ENCODE measurements at places on chromosomes 2 and 18.

DNA sequence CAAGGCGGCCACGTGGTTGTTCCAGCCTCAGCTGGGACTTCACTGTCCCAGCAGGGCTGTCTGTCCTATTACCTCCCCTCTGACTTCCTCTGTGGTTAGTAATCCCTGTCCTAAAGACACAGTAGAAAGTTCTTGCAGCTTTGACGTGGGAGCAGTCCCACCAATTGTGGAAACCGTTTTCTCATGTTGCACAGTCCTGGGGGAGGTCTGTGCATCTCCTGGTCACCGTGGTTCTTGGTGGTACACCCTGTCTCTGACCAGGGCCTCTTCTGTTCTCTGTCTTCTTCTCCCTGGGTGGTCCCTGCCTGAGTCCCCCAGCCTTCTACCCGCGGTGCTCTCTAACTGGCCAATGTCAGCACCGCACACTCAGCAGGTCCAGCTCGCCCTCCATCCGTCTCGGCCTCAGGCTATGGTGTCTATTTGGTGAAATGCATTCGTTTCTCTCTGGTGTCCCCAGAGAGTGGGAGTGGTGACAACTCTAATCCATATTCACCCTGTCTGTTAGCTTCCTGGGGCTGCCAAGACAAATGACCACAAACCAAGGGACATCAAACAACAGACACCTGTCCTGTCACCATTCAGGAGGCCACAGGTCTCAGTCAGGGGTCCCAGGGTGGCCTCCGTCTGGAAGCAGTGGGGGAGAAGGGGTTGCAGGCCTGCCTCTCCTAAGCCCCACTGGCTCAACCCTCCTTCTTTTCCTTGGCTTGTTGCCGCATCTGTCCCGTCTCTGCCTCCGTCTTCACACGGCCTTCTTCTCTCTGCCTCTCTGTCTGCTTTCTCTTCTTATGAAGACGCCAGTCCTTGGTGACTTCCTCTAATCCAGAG lies 99.8 kb downstream of the SH3BP4 start:
- no peak for DNase-seq

- DNase-seq: no peak
These were observed 8.5 kb downstream of the PDK1 start for GRCh38 chr2:172564376-172564775.

DNA sequence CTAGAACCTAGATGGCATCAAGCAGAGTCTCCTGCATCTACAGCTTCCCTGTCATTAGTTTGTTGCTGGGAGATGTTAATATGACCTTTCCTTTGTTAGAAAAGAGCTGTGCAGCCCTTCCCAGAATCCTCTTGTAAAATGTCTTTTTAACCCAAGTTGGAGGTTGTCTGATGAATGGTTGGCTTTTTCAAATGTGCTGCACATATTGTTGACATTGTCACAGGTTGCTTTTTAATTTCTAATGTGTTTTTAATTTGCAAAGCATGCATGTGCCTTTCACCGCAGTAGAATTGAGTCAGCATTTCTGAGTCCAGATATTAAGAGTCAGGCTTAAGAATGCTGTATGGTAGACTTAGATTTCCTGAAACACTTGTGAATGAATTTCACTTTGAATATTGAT lies 120.8 kb downstream of the GREB1L start:
- no peak for DNase-seq

- no peak for DNase-seq
These were observed 77.4 kb downstream of the PTGR3 start for GRCh38 chr18:75131381-75132000.

DNA sequence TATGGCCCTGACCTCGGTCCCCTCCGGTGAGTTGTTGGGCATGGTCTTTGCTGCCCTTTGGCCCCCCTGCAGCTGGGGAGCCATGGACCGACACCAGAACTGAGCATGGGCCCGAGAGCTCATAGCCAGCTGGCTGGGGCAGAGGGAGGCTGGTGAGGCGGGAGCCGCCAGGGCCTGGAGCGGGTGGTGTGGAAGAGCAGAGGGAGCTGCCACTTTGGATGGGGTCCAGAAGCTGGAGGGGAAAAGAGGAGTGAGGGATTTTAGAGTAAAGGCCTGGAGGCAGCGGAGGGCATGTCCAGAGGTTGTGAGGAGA lies 16.5 kb upstream of the CNNM3 start:
- no peak for DNase-seq

- no peak for DNase-seq
These were observed 431.2 kb downstream of the LPIN1 start for GRCh38 chr2:12177455-12178288.

DNA sequence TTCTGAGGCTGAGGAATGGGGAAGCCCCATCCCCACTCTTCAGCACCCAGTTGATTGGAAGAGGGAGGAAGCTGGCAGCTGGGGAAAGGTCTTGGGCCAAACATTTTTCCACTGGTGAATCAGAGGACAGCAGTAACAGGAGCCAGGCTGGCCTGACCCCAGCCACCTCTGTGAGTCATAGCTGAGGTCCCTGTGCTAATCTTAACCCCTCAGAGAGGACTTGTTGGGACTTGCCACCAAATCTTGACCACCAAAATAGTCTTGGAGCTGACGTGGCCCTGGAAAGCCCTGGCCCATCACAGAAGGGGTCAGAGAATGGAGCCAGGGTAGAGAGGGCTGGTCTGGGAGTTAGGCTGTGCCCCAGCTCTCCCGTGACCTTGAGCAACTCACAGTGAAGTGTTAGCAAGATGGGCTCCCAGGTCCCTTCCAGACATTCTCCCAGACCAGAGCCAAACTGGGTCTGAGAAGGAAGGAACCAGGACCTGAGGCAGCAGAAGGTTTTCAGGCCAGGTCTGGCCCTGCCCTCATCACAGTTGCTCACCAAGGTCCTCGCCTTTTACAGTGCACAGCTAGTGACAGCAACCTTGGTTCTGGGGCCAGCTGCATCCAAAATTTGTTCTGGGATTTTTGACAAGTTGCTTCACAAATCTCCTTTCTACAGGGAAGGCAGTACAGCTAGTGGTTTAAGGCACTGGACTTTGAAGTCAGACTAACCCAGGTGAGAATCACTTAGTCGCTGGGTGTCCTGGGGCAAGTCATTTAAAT lies 266.6 kb downstream of the CYP26B1 start:
- no peak for DNase-seq

- no peak for DNase-seq
These were observed 486.7 kb upstream of the SALL3 start for GRCh38 chr18:78492813-78493371.

GRCh38 chr2:64839844-64840243 lies 149.4 kb upstream of the SLC1A4 start:
- DNase-seq: no peak

DNA sequence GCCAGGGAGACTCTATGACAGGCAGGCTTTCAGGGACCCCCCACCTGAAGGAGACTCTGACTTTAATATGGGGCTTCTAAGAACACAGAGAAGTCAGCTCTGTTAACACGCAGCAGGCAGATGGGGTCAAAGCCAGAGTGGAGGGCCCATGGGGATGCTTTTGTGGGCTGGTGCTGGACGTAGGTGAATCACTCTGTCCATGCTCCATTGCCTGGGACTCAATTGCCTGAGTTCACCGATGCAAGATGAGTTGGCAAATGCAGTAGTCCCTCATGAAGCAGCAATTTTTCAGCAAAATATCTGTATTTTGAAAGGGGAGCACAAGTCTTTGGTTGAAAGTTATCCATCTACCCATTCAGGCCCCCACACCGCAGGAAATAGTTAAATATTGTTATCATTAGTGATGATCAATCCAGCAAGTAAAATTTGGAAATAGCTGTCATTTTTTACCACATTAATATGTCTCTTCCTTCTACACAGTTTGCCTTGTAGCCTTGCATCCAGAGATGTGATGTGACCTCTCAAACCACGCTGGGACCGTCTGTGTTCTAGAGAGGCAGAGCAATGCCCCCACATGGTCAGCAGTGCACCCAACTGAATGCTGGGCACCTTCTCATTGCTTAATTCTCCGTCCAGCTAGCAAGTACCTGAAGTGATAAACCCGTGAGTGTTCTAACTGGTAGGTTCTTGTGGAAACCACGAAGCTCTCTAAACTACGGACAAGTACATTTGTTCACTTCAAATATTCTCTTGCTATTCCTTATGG lies 34.8 kb upstream of the FAM110C start:
- DNase-seq: no peak

DNA sequence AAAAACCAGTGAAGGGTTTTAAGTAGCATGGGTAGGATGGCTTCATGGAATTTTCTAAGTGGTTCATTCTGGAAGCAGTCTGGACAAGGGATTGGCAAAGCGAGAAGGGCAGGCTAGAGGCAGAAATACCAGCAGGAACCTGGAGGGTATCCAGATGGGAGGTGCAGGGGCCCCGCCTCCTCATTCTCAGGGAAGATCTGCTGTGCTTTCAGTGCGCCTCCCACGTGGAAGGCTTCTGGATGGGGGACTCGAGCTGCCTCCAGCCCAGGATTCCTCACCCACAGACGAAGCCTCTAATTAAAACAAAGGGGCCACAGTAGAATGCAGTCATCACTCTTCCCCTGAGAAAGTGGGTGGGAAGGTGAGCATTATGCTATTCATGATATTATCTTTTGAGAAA lies 79.8 kb downstream of the VSNL1 start:
- no peak for DNase-seq

DNA sequence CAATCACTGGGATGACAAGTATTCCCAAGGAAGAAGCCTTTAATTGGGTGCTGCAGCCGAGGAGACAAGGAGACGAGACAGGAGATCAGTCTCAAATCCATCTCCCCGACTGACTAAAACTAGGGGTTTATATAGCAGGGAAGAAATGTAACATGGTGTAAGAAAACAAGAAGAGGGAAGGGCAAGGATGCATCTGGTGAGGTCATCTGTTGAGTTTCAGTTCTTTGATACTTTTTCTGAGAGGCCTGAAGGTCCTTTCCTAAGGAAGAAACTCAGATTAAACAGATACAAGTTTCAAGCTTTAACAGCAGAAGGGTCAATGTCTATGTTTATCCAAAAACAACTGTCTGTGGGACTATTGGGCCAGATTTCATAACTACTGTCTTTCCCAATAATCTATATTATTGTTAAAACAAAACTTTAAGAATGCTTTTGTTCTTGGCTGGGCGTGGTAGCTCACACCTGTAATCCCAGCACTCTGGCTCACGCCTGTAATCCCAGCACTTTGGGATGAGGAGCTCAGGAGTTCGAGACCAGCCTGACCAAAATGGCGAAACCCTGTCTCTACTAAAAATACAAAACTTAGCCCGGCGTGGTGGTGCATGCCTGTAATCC lies 2.5 kb upstream of the PDCL3 start:
- DNase-seq: no peak

DNA sequence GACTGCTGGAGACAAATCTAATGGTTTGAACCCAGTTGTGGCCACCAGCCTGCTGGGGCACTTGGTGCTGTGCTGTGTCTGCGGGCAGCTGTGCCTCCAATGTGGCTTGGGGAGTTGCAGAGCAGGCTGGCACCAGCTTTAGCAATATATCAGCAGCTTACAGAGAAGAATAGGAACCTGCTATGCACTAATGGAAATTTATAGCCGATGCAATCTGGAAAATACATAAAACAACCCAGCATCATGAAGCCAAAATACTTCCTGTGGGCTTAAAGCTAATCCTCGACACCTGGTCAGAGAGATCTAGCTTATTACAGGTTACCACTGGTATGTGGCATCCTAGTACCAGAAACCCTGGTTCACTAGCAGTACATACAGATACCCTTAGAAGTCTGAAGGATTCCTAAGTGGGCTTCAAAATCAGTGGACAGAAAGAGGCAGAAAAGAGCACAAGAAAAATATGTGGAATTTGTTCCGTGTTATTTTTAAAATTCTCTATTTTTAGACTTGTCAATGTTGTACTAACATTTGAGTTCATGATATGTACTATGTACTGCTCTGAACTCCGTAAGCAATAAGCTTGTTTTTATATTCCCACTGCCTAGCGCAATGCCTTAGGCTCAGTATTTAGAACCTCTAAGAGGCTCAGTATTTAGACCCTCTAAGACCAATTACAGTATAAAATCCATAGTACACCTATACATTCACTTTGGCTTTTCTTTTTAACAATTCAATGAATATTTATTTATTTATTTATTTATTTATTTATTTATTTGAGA lies 194.7 kb downstream of the UXS1 start:
- DNase-seq: no peak

DNA sequence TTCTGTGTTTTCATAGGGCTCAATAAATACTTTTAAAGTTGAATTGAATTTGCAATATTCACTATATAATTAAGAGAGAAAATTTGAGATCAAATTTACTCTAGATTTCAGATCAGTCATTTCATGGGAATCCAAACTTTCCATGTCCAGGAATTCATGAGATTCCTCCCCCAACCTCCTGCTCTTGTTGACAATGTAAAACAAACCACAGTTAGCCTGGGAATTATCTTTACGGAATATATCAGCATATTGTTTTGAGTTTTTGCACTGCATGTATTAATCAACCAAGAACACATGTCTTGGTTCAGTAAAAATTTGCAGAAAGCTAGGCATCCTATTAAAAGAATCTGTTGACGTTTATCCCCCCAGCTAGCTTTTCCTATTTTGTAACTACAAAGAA lies 42.3 kb downstream of the CYP1B1 start:
- no peak for DNase-seq

- DNase-seq: no peak
These were observed 1138.4 kb downstream of the RPIA start for GRCh38 chr2:89829828-89830227.

GRCh38 chr2:168212167-168212566 lies 35.2 kb downstream of the STK39 start:
- no peak for DNase-seq

DNA sequence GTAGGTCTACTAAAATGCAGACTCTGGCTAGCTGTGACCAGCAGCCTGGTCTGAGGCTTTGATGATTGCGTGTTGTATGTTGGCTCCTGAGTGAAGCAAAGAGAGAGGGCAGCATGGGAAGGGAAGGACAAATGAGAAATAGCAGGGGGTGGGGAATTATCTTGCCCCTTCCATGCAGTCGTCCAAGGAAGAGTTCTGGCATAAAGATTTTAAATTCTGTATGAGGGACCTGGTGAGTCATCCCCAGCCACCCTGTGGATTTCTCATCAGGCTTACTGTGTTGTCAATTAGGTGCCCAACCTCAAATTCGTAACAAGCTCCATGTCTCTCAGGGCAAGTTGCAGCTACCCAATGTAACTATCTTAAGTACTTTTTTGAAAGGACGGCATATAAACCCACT lies 72.1 kb upstream of the NOSTRIN start:
- no peak for DNase-seq

DNA sequence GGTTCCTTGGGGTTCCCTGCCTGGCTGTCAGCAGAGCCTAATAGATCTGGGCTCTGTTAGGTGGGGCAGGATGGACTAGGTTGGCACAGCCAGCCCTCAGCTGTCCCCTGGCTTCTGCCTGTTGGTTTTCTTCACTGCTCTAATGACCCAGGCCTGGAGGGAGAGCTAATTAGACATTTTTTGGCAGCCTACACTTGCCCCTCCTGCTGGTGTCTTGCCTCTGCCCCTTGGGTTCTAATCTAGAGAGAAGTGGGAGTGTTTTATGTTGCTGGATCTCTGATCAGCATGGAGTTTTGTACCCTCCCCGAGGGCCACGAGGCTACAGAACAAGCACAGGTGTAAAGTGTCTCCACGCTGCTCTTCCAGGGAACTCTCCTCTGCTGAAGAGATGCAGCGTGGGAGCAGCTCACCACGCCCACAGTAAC lies 199.4 kb upstream of the RASGRP3 start:
- no peak for DNase-seq

- no peak for DNase-seq
These were observed 11.2 kb upstream of the IL18R1 start for GRCh38 chr2:102344397-102344796.

Data from activated CD4-positive, alpha-beta T cell treated with anti-CD3 and anti-CD28 coated beads for 4 hours (primary cell).